ENCODE measurements at places on chromosomes 3 and 15. TPM values are rescaled to one million over a fixed set of nuclear protein-coding genes. Genes with fewer than 3 reads are reported as not detected.

IL20RB gene
- 1.5 TPM for total RNA-seq

DHFR2 gene
- total RNA-seq, result 12.3 TPM

STAC gene
- total RNA-seq, result not detected

AADACL2 gene
- total RNA-seq, result not detected

LRRIQ4 gene
- 0.10 TPM for total RNA-seq
